ENCODE measurements at places on chromosomes 3 and 15.

DNA sequence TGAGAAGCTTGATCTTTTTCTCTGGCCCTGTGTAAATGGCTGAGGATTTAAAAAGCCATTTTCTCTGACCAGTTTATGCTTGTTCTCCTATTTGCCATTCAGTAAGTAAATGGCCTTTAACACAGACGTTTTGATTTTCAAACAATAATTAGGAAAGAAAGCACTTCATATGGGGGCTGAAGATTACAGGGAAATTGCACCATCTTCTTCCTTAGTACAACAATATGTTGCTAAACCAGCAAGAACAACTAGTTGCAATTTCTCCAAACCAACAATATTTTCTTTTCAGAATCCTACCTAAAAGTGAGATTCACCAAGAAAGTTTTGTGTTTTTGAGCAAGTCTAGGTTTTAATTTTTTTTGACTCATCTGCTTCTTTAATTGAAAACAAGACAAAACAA lies 80.5 kb upstream of the CCNL1 start:
- DNase-seq = no peak

DNA sequence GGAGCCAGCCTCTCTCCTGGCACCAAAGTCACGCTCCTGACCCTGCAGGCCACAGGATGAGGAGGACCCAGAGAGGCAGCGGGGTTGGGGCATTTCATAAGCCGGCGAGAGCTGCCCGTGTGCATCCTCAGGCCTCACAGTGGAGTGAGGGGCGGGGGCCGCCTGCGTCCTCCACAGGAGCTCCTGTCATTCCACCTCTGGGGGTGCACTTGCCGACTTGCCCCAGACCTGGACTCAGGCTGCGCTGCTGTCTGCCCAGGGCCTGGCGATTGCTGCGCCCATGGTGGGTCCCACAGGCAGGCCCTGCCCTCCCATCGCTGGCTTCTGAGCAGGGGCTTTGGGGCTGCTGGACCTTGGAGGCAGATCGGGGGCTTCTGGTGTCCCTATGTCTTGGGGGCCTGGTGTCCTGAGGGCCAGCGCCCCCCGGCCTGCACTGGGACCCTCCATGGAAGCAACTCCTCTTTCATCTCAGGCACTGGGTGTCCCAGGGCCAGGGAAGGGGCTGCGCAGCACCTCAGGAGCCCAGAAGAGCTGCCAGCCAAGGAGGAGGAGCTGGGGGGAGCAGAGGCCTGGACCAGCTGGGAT lies 184.0 kb downstream of the GOLGA6L6 start:
- DNase-seq = no peak

GRCh38 chr3:129467932-129468331 lies 27.9 kb downstream of the IFT122 start:
- no peak for DNase-seq

GRCh38 chr3:45593708-45594601 lies 596 bp upstream of the LIMD1 start:
- DNase-seq = peak; percentile 82

DNA sequence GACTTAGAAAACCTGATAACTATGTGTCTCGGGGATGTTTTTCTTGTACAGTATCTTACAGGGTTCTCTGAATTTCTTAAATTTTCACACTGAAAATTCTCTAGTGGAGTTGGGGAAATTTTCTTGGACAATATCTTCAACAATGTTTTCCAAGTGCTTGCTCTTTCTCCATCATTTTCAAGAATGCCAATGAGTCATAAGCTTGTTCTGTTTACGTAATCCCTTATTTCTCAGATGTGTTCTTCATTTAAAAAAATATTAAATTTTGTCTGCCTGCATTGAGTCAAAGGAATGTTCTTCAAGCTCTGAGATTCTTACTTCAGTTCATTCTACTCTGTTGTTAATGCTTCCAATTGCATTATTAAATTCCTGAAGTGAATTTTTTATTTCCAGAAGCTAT lies 21.9 kb upstream of the PLSCR2 start:
- DNase-seq = no peak

GRCh38 chr3:124217542-124217941 lies 225.6 kb upstream of the ROPN1 start:
- DNase-seq = peak; percentile 17

GRCh38 chr3:64427671-64428070 lies 202.4 kb upstream of the PRICKLE2 start:
- no peak for DNase-seq

GRCh38 chr3:179196700-179197099 lies 48.5 kb downstream of the PIK3CA start:
- no peak for DNase-seq

DNA sequence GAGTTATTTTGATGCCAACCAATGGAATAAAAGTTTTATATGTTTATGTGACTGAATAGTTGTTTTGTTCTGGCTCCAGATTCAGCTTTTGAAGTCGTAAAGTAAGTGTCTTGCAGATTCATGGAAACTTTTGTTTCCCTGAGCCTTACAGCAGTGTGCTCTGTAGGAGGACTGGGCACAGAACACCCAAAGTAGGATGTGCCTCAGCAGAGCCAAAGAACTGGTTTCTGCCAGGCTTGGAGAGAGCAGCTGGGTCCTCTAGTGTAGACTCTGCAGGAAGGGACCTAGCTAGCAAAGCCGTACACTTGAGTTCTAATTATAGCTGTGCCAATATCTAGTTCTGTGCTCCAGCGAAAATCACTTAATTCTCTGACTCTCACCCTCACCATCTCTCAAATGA lies 261.2 kb upstream of the DNAJC19 start:
- no peak for DNase-seq

DNA sequence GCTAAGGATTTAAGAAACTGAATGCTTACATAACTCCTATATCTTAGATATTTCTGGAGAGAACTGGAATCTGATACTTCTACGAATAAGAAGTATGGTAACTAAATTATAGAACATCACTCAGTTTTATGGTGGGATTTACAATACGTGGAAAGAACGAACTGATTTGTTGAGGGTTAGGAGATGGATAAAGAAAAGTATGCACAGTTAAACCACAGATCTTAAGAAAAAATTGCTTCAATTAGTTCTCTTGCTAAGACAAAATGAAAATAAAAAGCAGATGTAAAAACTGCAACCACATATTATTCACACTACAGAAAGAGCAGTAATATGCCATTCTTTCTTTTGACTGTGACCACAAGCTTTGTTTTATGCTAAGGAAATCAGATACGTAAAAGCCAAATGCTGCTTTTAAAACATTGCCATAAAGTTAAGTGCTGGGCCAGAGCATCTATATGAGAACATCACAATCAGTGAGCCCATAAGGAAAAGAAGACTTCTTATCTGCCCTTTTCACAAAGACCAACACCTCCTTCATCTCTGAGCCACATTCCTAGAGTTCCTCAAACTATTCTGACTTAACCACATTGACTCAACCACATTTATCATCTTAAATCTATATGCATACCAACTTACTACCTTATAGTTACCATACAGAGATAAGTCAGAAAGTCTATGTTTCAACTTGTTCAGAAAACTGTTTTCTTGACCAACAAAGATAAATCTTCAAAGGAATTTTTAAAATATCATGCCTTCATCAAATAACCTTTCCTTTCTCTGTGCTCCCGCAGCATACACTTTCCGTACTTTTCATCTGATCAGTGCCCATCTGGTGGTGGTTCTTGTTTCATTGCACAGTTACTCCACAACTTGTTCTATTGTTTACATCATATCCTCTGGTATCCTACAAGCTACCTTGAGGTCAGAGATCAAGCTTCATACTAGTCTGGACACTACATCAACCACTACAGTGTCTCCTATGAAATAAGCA lies 61.7 kb downstream of the FSIP1 start:
- no peak for DNase-seq

GRCh38 chr3:9121366-9122001 lies 128.0 kb downstream of the SRGAP3 start:
- DNase-seq = no peak

- DNase-seq = no peak
Measured at GRCh38 chr15:58521293-58521991, 89.7 kb downstream of the LIPC start.

DNA sequence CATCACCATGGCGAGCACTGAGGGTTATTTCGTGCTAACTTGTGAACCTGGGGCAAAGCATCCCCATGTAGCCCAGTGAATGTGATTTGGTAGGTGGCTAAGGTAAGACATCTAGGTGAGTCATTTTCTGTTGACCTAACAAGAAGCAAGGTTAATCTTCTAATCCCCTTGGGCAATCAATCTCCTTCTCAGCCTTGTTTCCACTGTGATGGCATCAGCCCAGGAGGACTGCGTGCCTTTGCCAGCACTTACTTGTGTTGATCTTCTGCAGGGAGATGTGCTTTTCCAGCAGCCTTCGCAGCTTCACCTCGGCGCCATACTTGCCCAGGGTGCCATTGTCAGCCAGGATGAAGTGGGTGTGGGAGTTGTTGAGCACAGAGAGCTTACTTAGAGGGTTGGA lies 35.7 kb downstream of the TRPM1 start:
- no peak for DNase-seq

- no peak for DNase-seq
Measured at GRCh38 chr3:57977818-57978235, 30.4 kb upstream of the FLNB start.

- no peak for DNase-seq
Measured at GRCh38 chr3:84904212-84904611, 54.6 kb upstream of the CADM2 start.

DNA sequence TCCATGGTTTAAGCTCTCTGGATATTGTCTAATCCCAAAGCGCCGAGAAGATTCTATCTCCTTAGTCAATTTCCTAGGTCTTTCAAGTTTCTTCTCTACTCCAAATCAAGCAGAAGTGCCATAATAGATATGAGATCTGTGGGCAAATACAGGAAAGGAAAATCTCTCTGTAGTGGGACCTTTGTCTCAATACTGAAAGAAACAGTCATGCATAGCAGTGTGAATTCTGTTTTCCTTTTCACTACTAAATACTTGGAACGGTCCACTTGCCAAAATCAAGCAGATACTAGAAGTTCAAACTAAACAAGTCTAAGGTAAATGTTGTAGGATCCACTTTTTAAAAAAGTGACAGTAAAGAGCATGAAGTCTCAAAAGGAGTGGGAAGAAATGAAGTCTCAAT lies 236.6 kb downstream of the ZMAT3 start:
- no peak for DNase-seq

DNA sequence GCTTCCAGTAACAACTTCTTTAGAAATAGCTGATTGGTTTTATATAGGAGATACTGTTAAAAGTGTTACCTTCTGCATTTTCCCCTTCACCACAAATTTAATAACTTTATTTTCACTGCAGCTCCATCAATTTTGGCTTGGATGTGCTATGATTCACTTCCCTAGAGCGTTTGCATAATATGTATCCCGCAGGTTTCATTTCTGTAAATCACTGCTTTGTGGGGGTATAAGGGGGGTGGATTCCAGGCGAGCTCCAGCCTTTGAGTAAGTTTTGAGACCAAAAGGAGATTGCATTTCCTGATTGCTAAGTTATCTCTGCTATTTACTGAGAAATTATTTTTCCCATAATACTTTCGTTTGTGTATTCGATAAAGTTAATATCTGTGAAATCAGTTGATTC lies 232.6 kb downstream of the TBL1XR1 start:
- no peak for DNase-seq

DNA sequence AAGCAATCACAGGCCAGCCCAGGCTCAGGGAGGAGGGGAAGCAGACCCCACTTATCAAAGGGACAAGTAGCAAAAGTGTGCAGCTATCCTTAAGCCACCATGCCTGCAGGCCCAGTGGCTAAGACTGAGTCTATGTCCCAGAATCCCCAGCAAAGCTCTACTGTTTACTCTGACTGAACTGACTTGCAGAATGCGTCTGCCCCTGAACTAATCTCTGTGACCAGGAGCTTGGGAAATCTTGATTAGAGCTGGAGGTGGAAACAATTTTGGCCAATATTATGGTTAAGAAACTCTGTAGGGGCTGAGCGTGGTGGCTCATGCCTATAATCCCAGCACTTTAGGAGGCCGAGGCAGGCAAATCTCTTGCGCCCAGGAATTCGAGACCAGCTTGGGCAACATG lies 22.6 kb downstream of the DPH3 start:
- DNase-seq = no peak

All from stimulated activated CD4-positive, alpha-beta T cell treated with anti-CD3 and anti-CD28 coated beads, Interleukin-15, amount 100 ng/mL, for 24 hours (primary cell).